ENCODE measurements at places on chromosomes 16 and 17.

GRCh38 chr16:78842950-78843349 lies 743.5 kb downstream of the WWOX start:
- peak; percentile 33 for DNase-seq

DNA sequence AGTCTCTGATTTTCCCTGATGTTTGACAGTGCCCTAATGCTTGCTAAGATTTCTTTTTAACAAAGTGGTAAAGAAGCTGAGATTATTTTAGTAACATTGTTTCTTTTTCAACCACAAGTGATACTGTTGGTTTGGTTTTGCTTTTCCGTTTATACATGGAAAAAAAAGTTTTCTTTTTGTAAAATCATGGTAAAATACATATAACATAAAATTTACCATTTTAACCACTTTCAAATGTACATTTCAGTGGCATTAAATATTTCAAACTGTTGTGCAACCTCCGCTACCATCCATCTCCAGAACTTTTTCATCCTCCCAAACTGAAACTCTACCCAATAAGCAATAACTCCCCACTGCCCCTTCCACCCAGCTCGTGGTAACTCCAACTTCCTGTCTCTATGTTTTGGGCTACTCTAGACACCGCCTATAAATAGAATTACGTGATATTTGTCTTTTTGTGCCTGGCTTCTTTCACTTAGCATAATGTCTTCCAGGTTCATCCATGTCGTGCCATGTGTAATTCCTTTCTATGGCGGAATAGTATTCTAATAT lies 4.6 kb downstream of the CIITA start:
- DNase-seq, result no peak

DNA sequence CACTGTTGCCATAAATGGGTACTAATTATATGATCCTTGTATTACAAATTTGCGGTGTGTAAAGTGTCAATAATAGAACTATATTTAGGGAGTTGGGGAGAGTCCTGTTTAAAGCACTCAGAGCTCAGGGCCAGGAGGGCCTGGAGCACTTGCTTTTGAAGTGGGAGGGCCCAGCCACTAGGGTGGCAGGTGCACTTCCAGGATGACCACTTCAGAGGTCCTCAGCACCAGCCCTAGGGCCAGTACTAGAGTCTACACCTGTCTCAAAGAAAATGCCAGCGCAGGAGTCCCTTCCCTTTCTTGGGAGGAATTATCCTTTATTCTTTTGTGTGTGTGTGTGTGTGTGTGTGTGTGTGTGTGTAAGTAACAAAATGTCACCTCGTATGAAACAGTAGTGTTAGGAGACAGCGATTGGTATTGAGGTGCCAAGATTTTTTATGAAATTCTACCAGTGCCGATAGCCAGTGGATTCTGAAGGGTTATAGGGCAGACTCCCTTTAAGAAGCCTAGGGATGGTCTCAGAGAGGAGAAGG lies 31.9 kb downstream of the MYO18A start:
- DNase-seq, result peak; percentile 44

GRCh38 chr17:31587462-31587861 lies 196.0 kb downstream of the RAB11FIP4 start:
- DNase-seq, result no peak

DNA sequence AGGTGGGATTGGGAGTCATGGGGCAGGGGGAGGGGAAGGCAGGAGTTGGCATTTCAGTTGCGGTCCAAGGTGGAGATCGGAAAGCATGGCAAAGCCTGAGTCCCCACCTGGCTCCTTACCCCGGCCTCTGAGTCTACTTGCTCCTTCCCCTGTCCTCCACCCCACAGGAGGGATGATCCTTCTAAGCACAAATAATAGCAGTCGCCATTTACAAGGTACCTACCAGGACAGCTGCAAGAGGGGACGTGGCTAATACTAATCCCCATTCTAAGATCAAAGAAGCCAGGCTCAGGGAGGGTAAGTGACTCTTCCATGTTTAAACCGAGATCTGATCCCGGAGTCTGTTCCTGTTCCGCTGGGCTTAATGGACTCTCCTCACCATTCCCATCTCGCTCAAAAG lies 396.3 kb downstream of the SLC39A11 start:
- no peak for DNase-seq

GRCh38 chr16:89055894-89056555 lies 37.6 kb upstream of the ACSF3 start:
- DNase-seq, result no peak

- peak; percentile 60 for DNase-seq
These were observed at the start of gene ITGB4 for GRCh38 chr17:75720656-75721462. Gene ITGB4, plus strand, starts transcription at chr17:75721459. Its CDS starts 3,245 bp downstream, at chr17:75724704.

DNA sequence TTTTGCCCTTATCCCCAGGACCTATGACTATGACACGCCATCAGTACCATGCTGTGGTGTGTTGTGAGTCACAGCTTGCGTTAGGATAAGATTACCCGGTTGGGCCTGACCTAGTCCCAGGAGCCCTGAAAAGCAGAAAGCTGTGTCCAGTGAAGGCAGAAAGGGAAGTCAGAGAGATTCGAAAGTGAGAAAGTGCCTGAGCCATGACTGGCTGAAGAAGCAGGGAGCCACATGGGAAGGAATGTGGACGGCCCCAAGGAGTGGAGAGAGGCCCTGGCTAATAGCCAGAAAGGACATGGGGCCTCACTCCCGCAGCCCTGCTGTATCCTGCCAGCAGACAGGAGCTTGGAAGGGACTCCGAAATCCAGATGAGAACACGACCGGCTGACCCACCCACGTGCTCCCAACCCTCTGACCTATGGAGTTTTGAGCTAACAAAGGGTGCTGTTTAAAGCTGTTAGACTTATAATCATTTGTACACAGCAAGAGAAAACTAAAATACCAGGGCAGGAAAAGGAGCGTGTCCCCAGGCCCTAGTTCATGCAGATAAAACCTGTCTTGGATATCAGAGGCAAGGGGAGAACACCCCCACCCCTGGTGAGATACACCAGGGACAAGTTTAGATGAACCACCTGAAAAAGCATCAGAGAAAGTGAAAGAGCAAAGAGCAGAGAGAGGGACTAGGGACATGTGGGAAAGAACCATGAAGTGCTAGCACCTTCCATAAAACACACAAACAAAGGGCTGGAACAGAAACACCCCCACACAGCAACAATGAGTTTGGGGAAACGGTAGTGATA lies 115.3 kb downstream of the SLC39A11 start:
- peak; percentile 68 for DNase-seq

- DNase-seq, result no peak
These were observed 9.7 kb downstream of the RHBDF2 start for GRCh38 chr17:76491271-76492122.

DNA sequence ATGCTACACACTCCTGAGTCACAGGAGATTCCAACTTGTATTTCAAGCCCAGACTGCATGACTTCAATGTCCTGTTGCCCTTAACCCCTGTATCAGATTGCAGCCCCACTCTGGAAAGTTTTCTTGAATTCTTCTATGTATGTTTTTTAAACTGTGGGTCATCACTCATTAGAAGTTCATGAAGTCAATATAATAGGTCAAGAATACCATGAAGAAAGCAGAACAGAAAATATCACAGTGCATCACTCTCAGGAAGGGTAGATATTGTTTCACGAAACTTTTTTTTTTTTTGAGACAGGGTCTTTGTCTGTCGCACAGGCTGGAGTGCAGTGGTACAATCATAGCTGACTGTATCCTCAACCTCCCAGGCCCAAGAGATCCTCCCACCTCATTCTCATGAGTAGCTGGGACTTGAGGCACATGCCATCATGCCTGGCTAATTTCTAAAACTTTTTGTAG lies 20.5 kb downstream of the PRKCB start:
- no peak for DNase-seq

GRCh38 chr17:43581613-43582012 lies 35.5 kb upstream of the ETV4 start:
- DNase-seq, result no peak

DNA sequence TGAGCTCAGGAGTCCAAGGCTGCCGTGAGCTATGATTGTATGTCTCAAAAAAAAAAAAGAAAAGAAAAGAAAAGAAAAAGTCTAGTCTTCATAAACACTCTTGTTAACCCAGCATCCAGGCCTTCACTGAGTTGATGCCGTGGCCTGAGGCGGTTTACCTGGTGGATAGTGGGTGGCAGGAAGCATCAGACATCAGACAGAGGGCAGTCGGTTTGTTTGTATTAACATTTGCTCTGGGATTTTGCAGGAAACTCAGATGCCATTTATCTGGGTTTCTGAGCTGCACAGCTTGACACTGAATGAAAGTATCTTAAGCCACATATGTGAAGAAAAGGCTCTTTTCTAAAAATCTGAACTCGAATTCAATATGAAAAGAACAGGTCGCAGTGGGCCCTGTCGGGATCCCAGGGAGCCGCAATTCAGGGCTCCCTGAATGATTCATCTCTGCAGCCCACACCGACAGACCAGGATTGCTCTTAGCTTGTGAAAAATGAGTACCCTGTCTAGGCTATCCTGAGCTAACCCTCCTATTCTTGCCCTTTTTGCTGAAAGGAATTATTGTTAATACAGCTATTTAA lies 1.1 kb upstream of the DBNDD1 start:
- no peak for DNase-seq

- no peak for DNase-seq
These were observed 35.8 kb downstream of the MAF start for GRCh38 chr16:79564671-79565107.

DNA sequence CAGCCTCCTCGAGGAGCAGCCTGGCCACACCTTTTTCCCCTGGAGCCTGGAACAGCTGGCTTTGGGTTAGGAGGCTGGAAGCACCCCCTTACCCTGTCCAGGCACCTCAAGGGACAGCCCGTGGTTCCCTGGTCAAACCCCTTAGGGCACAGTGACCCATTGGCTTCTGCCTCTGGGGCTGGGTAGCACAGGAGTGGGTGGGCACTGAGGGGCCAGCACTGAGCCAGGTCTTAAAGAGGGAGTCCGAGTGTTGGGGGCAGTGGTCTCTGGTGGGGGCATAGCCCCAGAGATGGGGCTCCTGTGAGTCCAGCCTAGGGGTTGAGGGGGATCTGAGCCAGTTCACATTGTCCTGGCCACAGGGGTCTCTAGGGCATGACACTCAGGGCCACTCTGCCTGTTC lies 15.4 kb downstream of the OTOP3 start:
- DNase-seq, result no peak

DNA sequence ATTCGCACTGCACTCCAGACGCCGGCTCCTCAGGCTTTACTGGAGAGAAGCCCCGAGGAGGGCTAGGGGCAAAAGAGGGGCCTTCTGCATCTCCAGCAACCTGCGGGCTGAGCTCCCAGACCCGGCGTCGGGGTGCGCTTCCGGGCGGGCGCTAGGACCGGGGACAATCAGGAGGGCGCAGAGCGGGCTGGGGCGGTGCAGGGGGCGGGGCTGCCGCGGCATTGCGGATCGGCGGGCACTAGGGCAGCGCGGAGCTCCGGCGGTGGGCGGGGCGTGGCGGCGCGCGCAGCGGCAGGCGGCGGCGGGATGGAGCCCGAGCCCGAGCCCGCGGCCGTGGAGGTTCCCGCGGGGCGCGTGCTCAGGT lies at the start of gene TSEN54:
Gene TSEN54, plus strand, starts transcription at position 274 of the 364 bp plus-strand sequence. Its CDS starts 33 bp downstream, at position 307.
- DNase-seq, result peak; percentile 97

DNA sequence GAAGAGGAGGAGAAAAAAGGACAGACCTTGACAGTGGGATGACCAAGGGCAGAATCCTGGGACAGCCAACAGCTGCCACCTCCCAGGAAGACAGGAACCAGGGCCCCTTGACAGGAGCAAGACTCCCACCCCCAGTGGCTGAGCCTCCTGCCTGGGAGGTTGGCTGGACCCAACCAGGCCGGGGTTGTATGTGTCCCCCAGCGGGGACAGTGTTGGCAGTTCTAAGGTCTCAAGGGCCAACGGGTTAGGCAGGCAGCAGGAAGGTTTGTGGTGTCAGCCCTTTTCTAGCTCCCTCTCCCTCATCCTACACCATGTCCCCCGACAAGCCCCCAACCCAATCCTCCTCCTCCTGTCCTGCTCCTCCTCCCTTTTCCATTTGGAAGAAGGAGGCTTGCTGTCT lies 126.2 kb downstream of the MRM1 start:
- DNase-seq, result no peak

GRCh38 chr16:10385725-10386516 lies at the start of gene ATF7IP2:
Gene ATF7IP2, plus strand, starts transcription at chr16:10386061. Its CDS starts 44,560 bp downstream, at chr16:10430621.
- peak; percentile 90 for DNase-seq

DNA sequence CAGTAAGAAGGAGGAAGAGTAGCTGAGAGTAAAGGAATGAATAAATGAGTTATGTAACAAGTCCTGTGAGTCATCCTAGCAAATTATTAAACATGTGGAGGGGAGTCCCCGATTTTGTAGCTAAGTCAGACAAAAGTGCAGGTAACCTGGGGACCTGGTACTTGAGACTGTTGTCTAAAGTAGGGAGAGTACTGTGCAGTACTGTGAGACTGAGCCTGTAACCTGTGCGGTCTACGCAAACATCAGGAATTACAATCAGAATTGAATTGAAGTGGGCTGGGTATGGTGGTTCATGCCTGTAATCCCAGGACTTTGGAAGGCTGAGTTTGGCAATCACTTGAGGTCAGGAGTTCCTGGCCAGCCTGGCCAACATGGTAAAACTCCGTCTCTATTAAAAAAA lies 35.7 kb downstream of the IKZF3 start:
- no peak for DNase-seq

GRCh38 chr17:29560316-29560715 lies 6.5 kb downstream of the ABHD15 start:
- DNase-seq, result peak; percentile 65

GRCh38 chr17:19935169-19935568 lies 42.5 kb downstream of the AKAP10 start:
- no peak for DNase-seq

GRCh38 chr16:86012221-86012620 lies 113.3 kb downstream of the IRF8 start:
- DNase-seq, result no peak

GRCh38 chr16:81614171-81614570 lies 164.9 kb upstream of the PLCG2 start:
- no peak for DNase-seq

DNA sequence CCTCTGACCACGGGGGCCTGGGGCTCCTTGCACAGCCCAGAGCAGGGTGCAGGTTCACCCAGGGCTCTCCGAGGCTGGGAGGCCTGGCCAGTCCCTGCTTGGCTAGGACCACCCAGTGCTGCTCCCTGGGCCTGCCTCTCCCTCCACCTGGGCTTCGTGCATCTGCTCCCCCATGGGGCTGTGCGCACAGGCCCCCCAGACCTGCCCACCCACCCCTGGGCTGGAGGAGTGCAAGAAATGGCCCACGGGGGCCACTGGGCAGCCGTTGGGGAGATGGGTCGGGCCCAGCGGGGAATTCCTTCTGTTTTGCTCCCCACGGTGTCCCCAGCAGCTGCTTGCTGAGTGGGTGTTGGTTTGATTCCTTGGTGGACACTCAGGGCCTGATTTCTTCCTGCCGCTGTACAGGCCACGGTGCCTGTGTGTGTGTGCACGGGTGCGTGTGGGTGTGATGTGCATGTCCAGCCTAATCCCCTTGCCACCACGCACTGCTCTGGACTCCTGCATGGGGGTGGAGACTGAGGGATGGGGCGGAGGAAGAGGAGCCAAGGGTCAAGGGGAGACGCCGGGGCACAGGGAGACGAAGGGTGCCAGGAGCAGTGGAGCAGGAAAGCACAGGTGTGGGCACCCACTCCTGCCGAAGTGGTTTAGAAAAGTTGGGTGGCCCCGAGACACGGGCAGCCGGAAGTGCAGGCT lies 8.5 kb downstream of the PRSS27 start:
- no peak for DNase-seq

GRCh38 chr17:4536742-4537411 lies 18.3 kb downstream of the MYBBP1A start:
- peak; percentile 21 for DNase-seq
